ENCODE measurements at places on chromosomes 3 and 15. TPM values are rescaled to one million over a fixed set of nuclear protein-coding genes. Genes with fewer than 3 reads are reported as not detected.

- peaks cover 42% of the 10 kb centered on the region for H3K27me3 ChIP-seq
- H3K4me1 ChIP-seq, result no peaks in the 10 kb centered on the region
- no peak overlapping the region for H3K27ac ChIP-seq
- DNase-seq, result no peak
- no peak overlapping the region for H3K4me3 ChIP-seq
Measured at GRCh38 chr15:66067687-66068086, 185.9 kb downstream of the MEGF11 start.

The WDR93 gene
- total RNA-seq, result not detected

GRCh38 chr3:43411429-43411828 is 125.1 kb downstream of the SNRK start:
- no peaks in the 10 kb centered on the region for H3K27me3 ChIP-seq
- no peak for DNase-seq
- H3K36me3 ChIP-seq, result no peaks in the 10 kb centered on the region
- no peak overlapping the region for H3K4me3 ChIP-seq

The SLC9C1 gene
- not detected for total RNA-seq

The BTBD1 gene
- total RNA-seq, result 78.7 TPM

DNA sequence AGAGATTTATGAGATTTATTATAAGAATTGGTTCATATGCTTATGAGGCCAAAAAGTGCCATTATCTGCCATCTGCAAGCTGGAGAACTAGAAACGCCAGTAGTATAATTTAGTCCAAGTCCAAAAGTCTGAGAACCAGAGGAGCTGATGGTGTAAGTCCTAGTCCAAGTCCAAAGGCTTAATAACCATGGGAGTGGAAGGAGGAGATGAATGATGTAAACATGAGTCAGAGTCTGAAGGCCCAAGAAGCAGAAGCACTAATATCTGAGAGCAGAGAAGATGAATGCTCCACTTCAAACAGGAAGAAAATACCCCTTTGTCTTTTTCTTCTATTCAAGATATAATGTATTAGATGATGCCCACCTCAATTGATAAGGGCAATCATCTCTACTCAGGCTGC is 185.7 kb downstream of the CGGBP1 start:
- no peak overlapping the region for H3K27ac ChIP-seq
- no peaks in the 10 kb centered on the region for H3K4me1 ChIP-seq
- DNase-seq, result no peak

The NMB gene
- total RNA-seq, result 1.3 TPM

The CEMIP gene
- total RNA-seq, result 51.9 TPM

- DNase-seq, result peak; percentile 76
- no peak overlapping the region for H3K4me3 ChIP-seq
- peaks cover 11% of the 10 kb centered on the region for H3K36me3 ChIP-seq
- peak overlapping the region; percentile 93 for H3K27ac ChIP-seq
- no peaks in the 10 kb centered on the region for H3K27me3 ChIP-seq
- peaks cover 51% of the 10 kb centered on the region for H3K4me1 ChIP-seq
Measured at GRCh38 chr3:45984331-45985312, 11.0 kb downstream of the FYCO1 start.

The GNAT1 gene
- not detected for total RNA-seq

DNA sequence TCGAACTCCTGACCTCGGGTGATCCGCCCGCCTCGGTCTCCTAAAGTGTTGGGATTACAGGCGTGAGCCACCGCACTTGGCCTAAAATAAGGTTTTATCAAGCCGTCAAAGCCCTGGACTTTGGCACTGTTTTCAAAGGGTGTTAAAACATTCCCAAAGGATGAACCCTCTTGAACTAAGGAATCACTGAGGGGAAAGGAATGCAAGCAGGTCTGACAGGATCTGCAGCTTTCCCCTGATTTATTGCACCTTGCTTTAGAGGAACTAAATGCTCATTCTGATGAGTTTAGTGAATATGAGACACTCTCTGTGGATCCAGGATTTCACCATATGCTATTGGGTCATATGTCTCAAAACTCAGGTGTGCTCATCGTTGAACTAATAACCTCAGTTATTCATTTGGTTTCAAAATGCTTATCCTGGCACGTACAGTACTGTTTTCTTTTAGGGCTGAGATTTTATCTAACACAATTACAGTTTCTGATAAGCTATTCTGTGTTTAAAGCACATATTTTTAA is 63.0 kb upstream of the TSC22D2 start:
- H3K4me1 ChIP-seq, result peaks cover 17% of the 10 kb centered on the region
- DNase-seq, result no peak
- no peaks in the 10 kb centered on the region for H3K36me3 ChIP-seq
- H3K27me3 ChIP-seq, result no peaks in the 10 kb centered on the region

The DCBLD2 gene
- 196 TPM for total RNA-seq

DNA sequence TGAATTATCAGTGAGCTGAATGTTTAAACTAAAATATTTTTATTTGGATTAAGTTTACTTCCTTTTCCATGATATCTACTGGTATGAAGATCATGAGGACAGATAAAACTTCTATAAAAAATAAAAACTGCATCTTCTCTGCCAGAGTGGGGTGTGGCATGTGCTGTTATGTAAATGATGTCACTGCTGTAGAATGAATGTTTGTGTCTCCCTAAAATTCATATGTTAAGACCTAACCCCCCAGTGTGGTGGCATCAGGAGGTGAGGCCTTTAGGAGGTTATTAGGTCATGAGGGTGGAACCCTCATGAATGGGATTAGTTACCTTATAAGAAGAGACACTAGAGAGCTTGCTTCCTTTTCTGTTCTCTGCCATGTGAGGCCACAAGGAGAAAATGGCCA is 178.7 kb upstream of the DPH6 start:
- DNase-seq, result no peak
- no peak overlapping the region for H3K27ac ChIP-seq
- H3K27me3 ChIP-seq, result no peaks in the 10 kb centered on the region
- H3K36me3 ChIP-seq, result no peaks in the 10 kb centered on the region

- peaks cover 2% of the 10 kb centered on the region for H3K36me3 ChIP-seq
- H3K4me1 ChIP-seq, result no peaks in the 10 kb centered on the region
- H3K27ac ChIP-seq, result no peak overlapping the region
Measured at GRCh38 chr3:32751377-32751776, 66.4 kb downstream of the CNOT10 start.

Measured in IMR-90 (cell line).